H9 (cell line): ENCODE measurements at places on chromosomes 2 and 18. TPM values are rescaled to one million over a fixed set of nuclear protein-coding genes. Genes with fewer than 3 reads are reported as not detected.
A peak's percentile ranks its signal among the peaks of the same experiment; 100 is the strongest.

The HTR2B gene
- total RNA-seq: not detected in 2 replicates

GRCh38 chr2:236705295-236706105 is 135.9 kb downstream of the ACKR3 start:
- no peak overlapping the region for H3K4me3 ChIP-seq
- H3K36me3 ChIP-seq: no peaks in the 10 kb centered on the region
- no peak for DNase-seq
- no peak overlapping the region for H3K27ac ChIP-seq

GRCh38 chr2:158182676-158183295 is 81.1 kb downstream of the UPP2 start:
- DNase-seq: no peak
- no peak overlapping the region for H3K27ac ChIP-seq
- no peaks in the 10 kb centered on the region for H3K27me3 ChIP-seq
- peaks cover 2% of the 10 kb centered on the region; the same call in 1 of the 2 replicates for H3K4me1 ChIP-seq

DNA sequence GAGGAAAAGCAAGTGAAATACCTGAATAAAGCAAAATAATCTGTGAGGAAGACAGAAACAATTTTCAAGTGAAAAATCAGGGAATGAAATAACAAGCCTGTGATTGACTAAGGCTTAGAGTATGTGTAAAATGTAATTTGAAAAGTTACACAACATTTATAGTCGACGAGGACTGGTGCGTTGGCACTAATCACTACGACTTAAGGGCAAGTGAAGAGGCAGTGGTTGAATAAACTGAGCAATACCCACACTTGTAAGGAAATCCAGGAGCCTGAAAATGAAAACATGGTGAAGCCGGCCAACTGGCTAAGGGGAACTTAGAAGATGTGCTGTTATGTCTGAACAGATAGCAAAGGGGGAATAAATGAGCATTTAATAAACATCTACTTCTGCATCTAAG is 13.4 kb downstream of the DOK1 start:
- H3K4me1 ChIP-seq: no peaks in the 10 kb centered on the region
- no peak overlapping the region for H3K4me3 ChIP-seq
- no peaks in the 10 kb centered on the region for H3K36me3 ChIP-seq
- no peaks in the 10 kb centered on the region for H3K27me3 ChIP-seq
- H3K27ac ChIP-seq: no peak overlapping the region

- peaks cover 6% of the 10 kb centered on the region for H3K4me1 ChIP-seq
- H3K4me3 ChIP-seq: no peak overlapping the region
- no peak overlapping the region for H3K27ac ChIP-seq
- H3K36me3 ChIP-seq: peaks cover 10% of the 10 kb centered on the region
- DNase-seq: no peak
- H3K27me3 ChIP-seq: no peaks in the 10 kb centered on the region
These were observed 264.7 kb downstream of the CCDC85A start for GRCh38 chr2:56448403-56449001.

GRCh38 chr2:172342611-172343010 is 84.8 kb upstream of the ITGA6 start:
- H3K27me3 ChIP-seq: no peaks in the 10 kb centered on the region
- no peak overlapping the region for H3K4me3 ChIP-seq
- no peak overlapping the region for H3K27ac ChIP-seq
- no peaks in the 10 kb centered on the region; the same call in 1 of the 2 replicates for H3K4me1 ChIP-seq
- peaks cover 32% of the 10 kb centered on the region for H3K36me3 ChIP-seq
- DNase-seq: no peak

The DCDC2C gene
- not detected in 2 replicates for total RNA-seq

The CYP27C1 gene
- total RNA-seq: 2.3 TPM in 2 replicates

The NT5C1B gene
- not detected in 2 replicates for total RNA-seq

The TMEM87B gene
- 10.0 and 10.5 TPM in 2 replicates for total RNA-seq

GRCh38 chr18:10927286-10927992 is 221.9 kb downstream of the PIEZO2 start:
- no peak for DNase-seq
- H3K36me3 ChIP-seq: no peaks in the 10 kb centered on the region
- no peaks in the 10 kb centered on the region for H3K27me3 ChIP-seq
- H3K27ac ChIP-seq: no peak overlapping the region
- H3K4me3 ChIP-seq: no peak overlapping the region
- H3K4me1 ChIP-seq: peaks cover 12% of the 10 kb centered on the region; the same call in 1 of the 2 replicates

DNA sequence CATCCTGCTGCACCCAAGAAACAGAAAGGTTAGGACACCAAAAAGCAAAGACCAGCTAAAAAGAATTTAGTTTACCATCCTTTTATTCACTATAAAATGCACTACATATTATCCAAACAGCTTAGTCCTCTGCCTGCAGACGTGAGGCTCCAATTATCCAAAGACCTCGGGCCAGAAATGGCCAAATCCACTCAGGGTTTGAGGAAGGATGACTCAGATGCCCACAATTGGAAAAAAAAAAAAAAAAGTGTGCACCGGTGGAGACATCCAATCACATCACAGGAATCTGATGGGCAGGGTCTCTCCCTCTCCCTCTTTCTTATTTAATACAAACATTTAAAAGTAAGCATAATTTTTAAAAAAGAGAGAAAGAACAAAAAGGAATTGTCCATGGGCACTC is 65.7 kb downstream of the TRABD2A start:
- DNase-seq: no peak
- H3K4me1 ChIP-seq: no peaks in the 10 kb centered on the region
- no peaks in the 10 kb centered on the region for H3K27me3 ChIP-seq
- no peak overlapping the region for H3K4me3 ChIP-seq
- H3K27ac ChIP-seq: no peak overlapping the region
- no peaks in the 10 kb centered on the region for H3K36me3 ChIP-seq

GRCh38 chr2:109472974-109473373 is 140.8 kb downstream of the SEPTIN10 start:
- H3K4me1 ChIP-seq: no peaks in the 10 kb centered on the region
- no peak overlapping the region for H3K4me3 ChIP-seq
- H3K36me3 ChIP-seq: no peaks in the 10 kb centered on the region
- H3K27me3 ChIP-seq: no peaks in the 10 kb centered on the region
- no peak for DNase-seq

The ALPP gene
- 0.15 and 0.20 TPM in 2 replicates for total RNA-seq

DNA sequence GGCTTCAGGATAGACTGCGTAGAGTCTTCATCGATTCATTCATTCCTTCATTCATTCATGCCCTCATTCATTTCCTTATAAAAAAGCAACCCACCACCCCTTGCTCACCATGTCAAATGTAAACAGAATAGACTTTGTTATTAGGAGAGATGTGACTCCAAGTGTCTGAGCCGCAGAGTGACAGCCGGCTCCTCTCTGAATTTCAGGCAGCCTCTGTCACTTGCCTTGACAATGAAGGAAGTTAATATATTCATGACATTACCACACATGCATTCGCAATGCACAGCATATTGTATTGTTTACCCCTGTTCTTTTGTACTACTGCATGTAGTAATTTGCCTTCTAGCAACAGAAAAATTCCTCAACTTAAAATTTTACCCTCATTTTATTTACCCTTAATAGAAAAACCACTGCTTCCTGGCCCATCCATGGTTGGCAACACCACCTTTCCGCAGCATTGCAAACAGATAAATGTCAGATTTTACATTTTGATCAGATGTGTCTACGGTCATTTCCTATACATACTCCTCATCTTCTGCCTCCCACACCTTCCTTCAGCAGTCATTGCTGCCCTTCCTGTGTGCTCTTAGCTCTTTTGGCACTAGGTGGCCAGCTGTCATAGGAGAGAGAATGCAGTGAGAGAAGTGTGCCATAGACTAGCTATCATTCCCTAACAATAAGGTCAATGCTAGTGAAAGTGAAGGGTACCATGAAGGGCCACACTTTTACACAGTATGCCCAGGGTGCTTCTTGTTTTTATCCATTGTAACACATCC is 1090.8 kb downstream of the BCL11A start:
- H3K27me3 ChIP-seq: no peaks in the 10 kb centered on the region
- H3K4me3 ChIP-seq: no peak overlapping the region
- no peaks in the 10 kb centered on the region for H3K4me1 ChIP-seq
- peaks cover 8% of the 10 kb centered on the region for H3K36me3 ChIP-seq
- DNase-seq: no peak

DNA sequence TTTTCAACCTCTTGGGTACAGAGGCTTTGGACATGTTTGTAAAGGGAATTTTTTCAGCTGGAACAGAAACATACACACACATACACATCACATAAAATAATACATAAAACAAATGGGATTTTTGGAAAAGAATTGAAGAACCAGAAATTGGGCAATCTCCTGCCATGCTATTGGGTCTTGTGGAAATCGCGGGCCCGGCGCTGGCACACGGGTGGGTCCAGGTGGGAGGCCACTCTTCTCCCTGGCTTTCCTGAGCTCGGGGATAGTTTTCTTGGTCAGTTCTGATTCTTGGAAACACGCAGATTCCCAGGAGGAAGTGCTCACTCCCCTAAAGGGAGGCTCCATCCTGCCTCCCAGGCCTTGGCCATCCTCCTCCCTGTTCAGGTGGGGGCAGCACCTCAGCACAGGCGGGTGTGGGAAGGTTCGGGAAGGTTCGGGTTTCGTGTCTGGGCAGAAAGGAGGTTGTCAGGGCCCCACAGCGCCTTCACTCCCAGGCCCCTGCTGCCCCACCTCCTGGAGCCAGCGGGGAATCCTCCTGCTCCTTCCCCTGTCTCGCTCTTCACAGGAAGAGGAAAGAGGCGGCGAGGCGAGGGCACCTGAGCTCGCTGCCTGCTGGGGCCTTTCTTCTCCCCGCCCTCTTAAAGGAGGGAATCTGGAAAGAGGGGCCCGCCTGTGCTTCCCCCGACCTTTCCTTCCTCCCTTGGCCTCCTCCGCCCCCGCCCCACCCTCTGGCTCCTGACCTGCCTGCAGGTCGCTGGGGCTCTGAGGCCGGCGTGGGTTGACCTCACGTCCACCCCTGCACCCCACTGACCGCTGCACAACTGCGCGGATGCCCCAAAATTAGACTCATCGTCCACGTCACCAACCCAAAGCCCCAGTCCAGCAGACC is 97.8 kb upstream of the PXDN start:
- H3K27me3 ChIP-seq: no peaks in the 10 kb centered on the region
- H3K4me1 ChIP-seq: no peaks in the 10 kb centered on the region; the same call in 1 of the 2 replicates
- no peak for DNase-seq
- no peaks in the 10 kb centered on the region for H3K36me3 ChIP-seq

- DNase-seq: no peak
- H3K4me3 ChIP-seq: no peak overlapping the region
- H3K36me3 ChIP-seq: no peaks in the 10 kb centered on the region
- H3K27me3 ChIP-seq: no peaks in the 10 kb centered on the region; the same call in none of the 2 replicates
- H3K27ac ChIP-seq: no peak overlapping the region
These were observed 51.1 kb upstream of the SLC66A3 start for GRCh38 chr2:11103984-11104793.

- no peaks in the 10 kb centered on the region for H3K4me1 ChIP-seq
- H3K4me3 ChIP-seq: no peak overlapping the region
- no peak for DNase-seq
These were observed 143.9 kb downstream of the CTIF start for GRCh38 chr18:48682768-48683167.

DNA sequence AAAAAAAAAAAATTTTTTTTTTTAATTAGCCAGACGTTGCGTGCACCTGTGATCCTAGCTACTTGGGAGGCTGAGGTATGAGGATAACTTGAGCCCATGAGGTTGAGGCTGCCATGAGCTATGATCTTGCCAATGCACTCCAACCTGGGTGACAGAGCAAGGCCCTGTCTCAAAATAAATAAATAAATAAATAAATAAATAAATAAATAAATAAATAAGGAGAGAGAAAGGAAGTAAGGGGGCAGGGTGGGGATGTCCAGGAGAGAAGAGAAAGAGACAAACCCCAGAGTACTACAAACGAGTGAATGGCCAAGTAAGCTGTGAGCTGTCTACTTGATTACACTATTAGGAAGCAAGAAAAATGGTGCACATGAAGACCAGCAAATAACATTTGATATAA is 7.7 kb upstream of the PMAIP1 start:
- no peaks in the 10 kb centered on the region for H3K36me3 ChIP-seq
- no peaks in the 10 kb centered on the region; the same call in 1 of the 2 replicates for H3K27me3 ChIP-seq
- H3K4me3 ChIP-seq: no peak overlapping the region
- no peak overlapping the region for H3K27ac ChIP-seq
- no peaks in the 10 kb centered on the region for H3K4me1 ChIP-seq

DNA sequence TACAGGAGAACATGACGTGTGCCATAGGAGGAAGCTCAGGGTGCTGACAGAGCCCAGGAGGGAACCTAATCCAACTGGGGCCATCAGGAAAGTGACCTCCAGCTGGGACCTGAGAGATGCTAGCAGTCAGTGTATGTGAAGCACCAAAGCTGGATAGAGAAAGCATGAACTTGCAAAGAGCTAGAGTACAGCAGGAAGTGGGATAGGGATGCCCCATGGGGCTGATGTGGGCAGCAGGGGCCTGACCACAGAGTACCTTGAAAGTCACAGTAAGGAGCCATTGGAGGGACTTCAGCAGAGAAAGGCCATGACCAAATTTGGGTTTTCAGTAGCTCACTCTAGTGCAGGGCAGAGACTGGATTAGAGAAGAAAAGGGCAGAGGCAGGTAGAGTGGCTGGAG is 91.6 kb upstream of the TTC39C start:
- no peaks in the 10 kb centered on the region; the same call in 1 of the 2 replicates for H3K4me1 ChIP-seq
- no peaks in the 10 kb centered on the region for H3K27me3 ChIP-seq
- no peaks in the 10 kb centered on the region for H3K36me3 ChIP-seq
- H3K27ac ChIP-seq: no peak overlapping the region

The RPL31 gene
- 1,893 and 1,918 TPM in 2 replicates for total RNA-seq

GRCh38 chr2:239401881-239402233 is 1.0 kb upstream of the HDAC4 start:
- peak overlapping the region; percentile 81 for H3K4me3 ChIP-seq
- no peaks in the 10 kb centered on the region for H3K27me3 ChIP-seq
- DNase-seq: no peak
- no peak overlapping the region for H3K27ac ChIP-seq

GRCh38 chr2:160737247-160737646 is 243.6 kb upstream of the RBMS1 start:
- peaks cover 14% of the 10 kb centered on the region for H3K36me3 ChIP-seq
- H3K27me3 ChIP-seq: no peaks in the 10 kb centered on the region
- H3K27ac ChIP-seq: no peak overlapping the region
- H3K4me1 ChIP-seq: peaks cover 5% of the 10 kb centered on the region; the same call in 1 of the 2 replicates

GRCh38 chr2:168244318-168244717 is 3.1 kb downstream of the STK39 start:
- no peak overlapping the region for H3K27ac ChIP-seq
- no peak overlapping the region for H3K4me3 ChIP-seq
- no peak for DNase-seq
- peaks cover 8% of the 10 kb centered on the region; the same call in 1 of the 2 replicates for H3K4me1 ChIP-seq
- H3K36me3 ChIP-seq: no peaks in the 10 kb centered on the region

GRCh38 chr2:102226612-102227391 is 40.0 kb downstream of the IL1RL2 start:
- DNase-seq: no peak
- H3K4me1 ChIP-seq: 0 out of 2 replicates have a peak, but pooled peaks cover 2% of the 10 kb centered on the region
- no peaks in the 10 kb centered on the region for H3K36me3 ChIP-seq
- no peak overlapping the region for H3K4me3 ChIP-seq
- no peak overlapping the region for H3K27ac ChIP-seq

The DSEL gene
- 5.3 and 6.0 TPM in 2 replicates for total RNA-seq

The FBXO41 gene
- total RNA-seq: 15.4 and 16.2 TPM in 2 replicates

DNA sequence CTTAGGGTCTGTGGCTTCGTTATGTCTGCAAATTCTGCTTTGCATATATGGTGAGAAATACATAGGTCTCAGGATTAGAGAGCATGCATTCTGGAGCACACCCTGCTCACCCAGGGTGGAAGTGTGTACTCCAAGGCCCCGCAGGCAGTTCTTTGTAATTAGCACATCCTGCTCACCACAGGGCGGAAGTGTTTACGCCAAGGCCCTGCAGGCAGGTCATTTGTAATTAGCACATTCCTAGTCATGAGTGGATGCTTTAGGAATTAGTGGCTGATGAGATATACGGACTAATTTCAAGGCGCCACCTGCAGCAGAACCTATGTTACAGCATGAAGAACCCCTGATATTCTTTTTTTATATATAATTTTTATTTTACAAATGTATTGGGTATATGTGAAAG is 4.2 kb downstream of the ALLC start:
- H3K36me3 ChIP-seq: no peaks in the 10 kb centered on the region
- H3K27ac ChIP-seq: no peak overlapping the region
- H3K4me1 ChIP-seq: no peaks in the 10 kb centered on the region; the same call in 1 of the 2 replicates
- no peak overlapping the region for H3K4me3 ChIP-seq
